A549 (cell line): ENCODE measurements at places on chromosomes 13 and 19. TPM values are rescaled to one million over a fixed set of nuclear protein-coding genes. Genes with fewer than 3 reads are reported as not detected.

DNA sequence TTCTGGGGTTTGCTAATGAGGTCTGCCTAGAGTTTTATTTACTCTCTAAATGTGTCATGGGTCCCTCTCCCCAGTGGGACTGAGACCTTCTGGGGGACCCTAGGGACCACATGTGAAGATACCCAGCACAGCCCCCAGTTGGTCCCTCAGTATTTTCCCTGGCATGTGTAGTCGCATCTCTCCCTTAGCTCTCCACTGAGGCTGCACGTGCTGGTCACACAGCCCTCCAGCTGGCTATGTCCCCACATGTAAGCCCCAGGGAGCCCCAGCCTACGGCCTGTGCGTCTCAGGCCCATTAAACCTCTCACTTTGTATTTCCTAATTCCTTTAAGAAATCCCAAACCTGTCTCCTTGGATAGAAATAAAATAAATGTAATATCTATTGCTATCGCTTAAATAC, 189.6 kb upstream of the TSHZ3 start:
- DNase-seq = no peak

GRCh38 chr13:75445717-75446499, 36.1 kb downstream of the TBC1D4 start:
- DNase-seq = no peak

Gene PODNL1
- polyA plus RNA-seq = 1.1 to 1.8 TPM (median 1.3 TPM) in 3 replicates

Gene MYBPC2
- 0.03 to 0.10 TPM in 2 of 3 replicates, not detected in the other for polyA plus RNA-seq

Gene HCN2
- 23.2 to 24.8 TPM (median 24.7 TPM) in 3 replicates for polyA plus RNA-seq

DNA sequence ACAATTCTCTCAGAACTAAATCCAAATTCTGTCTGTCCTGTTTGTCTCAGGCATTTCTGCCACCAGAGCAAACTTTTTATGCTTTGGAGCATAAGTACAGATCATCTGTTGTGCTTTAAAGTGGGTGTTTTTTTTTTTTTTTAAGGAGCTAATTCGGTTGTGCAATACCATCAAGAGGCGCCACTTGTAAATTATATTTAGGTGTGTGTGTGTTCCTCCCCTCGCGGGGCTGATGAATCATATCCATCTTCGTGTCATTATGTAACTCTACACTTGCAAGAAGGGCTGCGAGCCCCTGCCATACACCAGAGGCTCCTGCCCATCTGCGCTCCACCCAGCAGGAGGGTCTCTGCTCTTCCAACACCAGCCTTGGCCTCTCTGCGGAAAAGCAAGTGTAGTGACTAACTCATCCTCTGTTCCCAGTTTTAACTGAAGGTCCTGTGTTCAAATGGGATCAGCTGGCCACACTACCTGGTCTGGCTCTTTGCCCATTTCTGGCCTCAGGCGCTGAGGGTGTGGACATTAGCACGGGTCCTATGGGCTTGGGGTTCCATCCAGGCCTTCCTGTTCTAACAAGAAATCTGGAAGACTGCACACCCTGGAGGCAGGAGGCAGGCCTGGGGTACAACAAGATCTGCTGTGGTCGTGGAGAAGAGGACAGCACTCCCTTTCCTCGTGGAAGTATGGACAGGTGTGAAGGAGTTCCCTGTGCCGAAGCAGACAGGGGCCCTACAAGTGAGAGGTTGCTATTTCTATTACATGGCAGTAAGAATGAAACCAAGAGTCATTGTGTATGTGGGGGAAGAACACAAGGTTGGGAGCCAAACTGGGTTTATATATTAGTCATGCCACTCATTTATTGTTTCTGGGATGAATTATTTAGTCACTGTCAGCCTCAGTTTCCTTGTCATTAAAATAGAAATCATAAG, 96.1 kb upstream of the MBNL2 start:
- DNase-seq = no peak

- DNase-seq = no peak
These were observed 15.3 kb downstream of the GATAD2A start for GRCh38 chr19:19420570-19421298.

Gene ZNF723
- not detected in 3 replicates for polyA plus RNA-seq

Gene ECSIT
- polyA plus RNA-seq = 23.0 to 24.4 TPM (median 23.8 TPM) in 3 replicates

- no peak for DNase-seq
These were observed 15.3 kb upstream of the ERICH6B start for GRCh38 chr13:45630791-45631190.

DNA sequence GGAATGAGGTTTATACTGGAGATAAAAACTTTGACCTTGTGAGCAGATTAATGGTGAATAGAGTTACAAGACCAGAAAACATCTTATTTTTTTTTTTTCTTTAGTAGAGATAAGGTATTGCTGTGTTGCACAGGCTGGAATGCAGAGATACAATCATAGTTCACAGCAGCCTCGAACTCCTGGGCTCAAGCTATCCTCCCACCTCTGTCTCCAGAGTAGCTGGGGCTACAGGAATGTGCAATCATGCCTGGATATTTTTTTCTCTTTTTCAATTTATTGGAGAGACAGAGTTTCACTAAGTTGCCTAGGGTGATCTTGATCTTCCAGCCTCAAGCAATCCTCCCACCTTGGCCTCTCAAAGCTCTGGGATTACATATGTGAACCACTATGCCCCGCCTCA, 2139.1 kb downstream of the PCDH9 start:
- no peak for DNase-seq

Gene MEIS3
- polyA plus RNA-seq = 21.8 to 31.4 TPM (median 27.1 TPM) in 3 replicates

- DNase-seq = no peak
These were observed 37.2 kb downstream of the ZFR2 start for GRCh38 chr19:3831601-3832000.

DNA sequence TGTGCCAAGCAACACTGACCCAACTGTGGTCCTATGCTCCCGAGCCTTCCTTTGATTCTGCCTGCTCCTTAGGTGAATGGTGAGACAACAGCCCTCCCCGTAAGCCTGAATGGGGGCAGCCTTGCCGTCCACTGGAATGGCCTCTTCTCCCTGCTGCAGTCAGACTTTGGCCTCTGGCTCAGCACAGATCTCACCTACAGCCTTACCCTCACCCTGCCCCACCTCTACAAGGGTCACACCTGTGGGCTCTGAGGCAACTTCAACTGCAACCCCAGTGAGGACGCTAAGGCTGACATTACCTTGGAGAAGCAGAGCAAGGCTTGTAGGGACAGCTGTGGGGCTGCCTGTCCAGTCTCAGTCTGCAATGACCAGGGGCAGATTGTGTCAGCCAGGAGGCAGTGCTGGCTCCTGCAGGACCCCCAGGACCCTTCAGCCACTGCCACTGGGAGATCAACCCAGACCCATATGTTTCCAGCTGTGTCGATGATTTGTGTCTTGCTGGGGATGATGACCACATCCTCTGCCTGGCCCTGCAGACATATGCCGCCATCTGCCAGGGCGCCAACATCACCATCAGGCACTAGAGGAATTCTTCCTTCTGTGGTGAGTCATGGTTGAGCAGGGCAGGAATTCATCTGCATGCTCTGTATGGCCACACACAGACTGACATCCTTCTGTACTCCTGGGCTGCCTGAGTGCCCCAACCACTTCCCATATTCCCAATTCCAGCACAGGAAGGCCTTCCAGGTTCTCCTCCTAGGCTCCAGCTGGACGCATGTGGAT, 27.3 kb upstream of the FXYD3 start:
- DNase-seq = peak; percentile 70

Gene SWSAP1
- 1.5 to 1.8 TPM (median 1.5 TPM) in 3 replicates for polyA plus RNA-seq

DNA sequence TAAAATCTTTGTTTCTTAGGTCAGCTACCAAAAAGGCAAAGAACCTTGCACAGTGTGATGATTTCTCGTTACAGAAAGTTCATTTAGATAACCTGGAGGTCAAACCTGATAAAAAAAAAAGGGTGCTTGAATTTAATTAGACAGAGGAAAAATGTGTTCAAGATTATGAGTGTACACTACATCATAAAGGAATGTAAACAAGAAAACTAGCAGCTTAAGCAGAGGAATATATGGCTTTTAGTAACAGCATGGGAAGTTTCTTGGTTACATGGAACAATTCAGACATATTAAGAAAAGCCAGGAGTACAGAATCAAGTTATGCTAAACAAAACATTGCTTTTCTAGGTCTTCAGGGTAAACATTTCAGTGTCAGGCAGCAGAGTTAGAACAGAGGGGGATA, 32.9 kb downstream of the ING1 start:
- no peak for DNase-seq

Gene FBXO17
- 98.5 to 112 TPM (median 111 TPM) in 3 replicates for polyA plus RNA-seq
